GM23248 (cell line): ENCODE measurements at places on chromosomes 1 and 21. TPM values are rescaled to one million over a fixed set of nuclear protein-coding genes. Genes with fewer than 3 reads are reported as not detected.
A peak's percentile ranks its signal among the peaks of the same experiment; 100 is the strongest.

GRCh38 chr1:36326499-36326898, 3.1 kb upstream of the EVA1B start:
- H3K27me3 ChIP-seq: no peaks in the 10 kb centered on the region
- no peak overlapping the region for H3K4me3 ChIP-seq
- no peak overlapping the region for H3K27ac ChIP-seq
- DNase-seq: peak; percentile 37
- no peaks in the 10 kb centered on the region for H3K36me3 ChIP-seq
- peaks cover 9% of the 10 kb centered on the region for H3K4me1 ChIP-seq

DNA sequence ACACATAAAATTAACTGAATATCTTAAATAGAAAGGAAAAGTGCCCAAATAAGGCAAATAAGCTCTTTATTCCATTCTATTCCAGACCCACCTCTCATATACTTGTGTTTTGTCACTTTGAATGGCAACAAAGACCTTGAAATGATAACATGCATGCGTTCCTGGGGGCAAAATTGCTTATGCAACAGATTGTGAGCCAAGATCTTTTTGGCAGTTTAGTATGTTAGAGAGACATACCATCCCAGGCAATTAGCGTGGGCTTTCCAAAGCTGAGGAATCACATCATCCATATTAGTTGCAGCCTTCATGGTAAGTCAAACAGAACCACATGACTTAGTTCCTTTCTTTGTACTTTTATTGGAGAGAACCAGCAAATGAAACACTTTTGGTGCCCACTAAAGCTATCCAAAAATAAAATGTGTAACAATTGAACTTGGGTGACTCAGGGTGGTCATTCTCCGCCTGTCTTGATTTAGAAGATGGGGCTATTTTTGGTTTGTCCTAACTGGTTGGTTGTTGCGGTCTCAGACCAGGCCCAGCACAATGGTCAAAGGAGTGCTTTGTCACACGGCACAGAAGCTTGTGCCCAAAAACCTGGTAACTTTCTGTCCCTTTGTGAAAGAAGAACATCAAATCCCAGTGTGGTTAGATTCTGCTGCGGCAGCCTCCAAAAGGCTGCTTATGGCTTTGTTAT, 68.7 kb upstream of the ATF3 start:
- peaks cover 11% of the 10 kb centered on the region for H3K27me3 ChIP-seq
- no peaks in the 10 kb centered on the region for H3K4me1 ChIP-seq
- no peak for DNase-seq
- H3K27ac ChIP-seq: no peak overlapping the region
- no peak overlapping the region for H3K4me3 ChIP-seq

DNA sequence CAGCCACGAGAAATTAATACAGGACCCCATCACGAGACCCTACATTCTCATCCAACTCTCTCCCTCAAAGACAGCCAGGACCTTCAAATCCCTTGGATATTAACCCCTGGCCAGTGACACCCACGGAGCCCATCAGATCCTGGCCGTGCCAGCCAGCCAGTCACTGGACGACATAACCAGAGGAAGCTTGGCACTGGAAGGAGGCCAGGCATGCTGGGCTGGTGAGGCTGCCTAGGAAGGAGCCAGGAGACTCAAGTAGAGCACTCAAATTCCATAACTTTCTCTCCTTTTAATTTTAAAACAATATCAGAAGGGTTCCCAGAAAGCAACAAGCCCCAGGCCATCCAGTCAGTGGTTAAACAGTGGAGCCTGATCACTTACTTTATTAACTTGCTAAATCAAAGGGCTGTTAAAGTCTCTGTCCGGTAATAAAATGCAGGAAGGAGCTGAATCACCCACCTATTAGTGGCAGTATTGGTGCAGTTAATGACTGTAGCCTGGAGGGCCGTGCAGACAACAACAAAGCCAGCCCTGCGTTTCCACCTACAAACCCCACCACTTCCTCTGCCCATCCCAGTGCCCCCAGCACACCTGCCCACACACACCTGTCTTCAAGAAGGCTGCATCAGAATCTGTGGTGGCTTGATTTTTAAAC, 78.0 kb downstream of the HIVEP3 start:
- no peak overlapping the region for H3K27ac ChIP-seq
- DNase-seq: peak; percentile 29
- H3K4me1 ChIP-seq: peaks cover 9% of the 10 kb centered on the region; the same call in 1 of the 2 replicates
- no peaks in the 10 kb centered on the region for H3K27me3 ChIP-seq
- no peaks in the 10 kb centered on the region for H3K36me3 ChIP-seq

DNA sequence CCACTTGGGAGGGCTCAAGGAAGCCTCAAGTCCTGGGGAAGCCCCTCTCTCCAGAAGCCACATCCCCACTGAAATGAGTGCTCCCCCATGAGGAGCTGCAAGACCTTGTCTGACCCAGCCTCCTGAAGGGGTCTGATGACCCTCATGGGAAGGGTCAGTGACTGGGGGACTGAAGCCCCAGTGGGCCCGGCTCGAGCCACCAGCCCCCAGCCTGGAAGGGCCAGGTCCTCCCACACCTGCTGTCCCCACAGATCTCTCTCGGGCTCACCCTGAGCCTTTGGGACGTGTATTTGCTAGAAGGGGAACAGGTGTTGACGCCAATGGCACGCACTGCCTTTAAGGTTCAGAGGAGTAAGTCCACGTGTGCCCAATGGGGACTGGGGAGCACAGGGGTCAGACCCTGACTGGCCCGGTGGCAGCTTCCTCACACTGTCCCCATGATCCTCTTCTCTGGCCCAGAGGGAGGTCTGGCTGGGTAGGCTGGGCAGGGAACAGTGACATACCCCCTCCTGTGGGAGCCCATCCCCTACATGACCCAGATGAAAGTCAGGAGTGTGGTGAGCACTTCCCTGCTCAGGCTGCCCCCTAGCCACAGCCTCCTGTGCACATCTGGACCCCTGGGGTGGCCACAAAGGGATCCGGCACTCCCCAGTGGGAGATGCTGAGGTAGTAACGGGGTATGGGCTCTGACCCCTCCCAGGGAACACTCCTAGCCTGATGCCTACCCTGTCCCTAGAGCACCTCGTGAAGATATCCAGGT, 12.4 kb upstream of the SRARP start:
- no peaks in the 10 kb centered on the region for H3K27me3 ChIP-seq
- DNase-seq: no peak
- no peaks in the 10 kb centered on the region for H3K36me3 ChIP-seq
- H3K27ac ChIP-seq: no peak overlapping the region

GRCh38 chr1:205963352-205964155, 20.3 kb upstream of the SLC26A9 start:
- peaks cover 26% of the 10 kb centered on the region for H3K4me1 ChIP-seq
- peak overlapping the region; percentile 36 for H3K27ac ChIP-seq
- no peaks in the 10 kb centered on the region for H3K27me3 ChIP-seq
- DNase-seq: peak; percentile 95
- no peak overlapping the region for H3K4me3 ChIP-seq

Gene ICOSLG
- under 0.01 and 0.25 TPM in 2 replicates for total RNA-seq

Gene SPATC1L
- 5.2 and 5.3 TPM in 2 replicates for total RNA-seq

DNA sequence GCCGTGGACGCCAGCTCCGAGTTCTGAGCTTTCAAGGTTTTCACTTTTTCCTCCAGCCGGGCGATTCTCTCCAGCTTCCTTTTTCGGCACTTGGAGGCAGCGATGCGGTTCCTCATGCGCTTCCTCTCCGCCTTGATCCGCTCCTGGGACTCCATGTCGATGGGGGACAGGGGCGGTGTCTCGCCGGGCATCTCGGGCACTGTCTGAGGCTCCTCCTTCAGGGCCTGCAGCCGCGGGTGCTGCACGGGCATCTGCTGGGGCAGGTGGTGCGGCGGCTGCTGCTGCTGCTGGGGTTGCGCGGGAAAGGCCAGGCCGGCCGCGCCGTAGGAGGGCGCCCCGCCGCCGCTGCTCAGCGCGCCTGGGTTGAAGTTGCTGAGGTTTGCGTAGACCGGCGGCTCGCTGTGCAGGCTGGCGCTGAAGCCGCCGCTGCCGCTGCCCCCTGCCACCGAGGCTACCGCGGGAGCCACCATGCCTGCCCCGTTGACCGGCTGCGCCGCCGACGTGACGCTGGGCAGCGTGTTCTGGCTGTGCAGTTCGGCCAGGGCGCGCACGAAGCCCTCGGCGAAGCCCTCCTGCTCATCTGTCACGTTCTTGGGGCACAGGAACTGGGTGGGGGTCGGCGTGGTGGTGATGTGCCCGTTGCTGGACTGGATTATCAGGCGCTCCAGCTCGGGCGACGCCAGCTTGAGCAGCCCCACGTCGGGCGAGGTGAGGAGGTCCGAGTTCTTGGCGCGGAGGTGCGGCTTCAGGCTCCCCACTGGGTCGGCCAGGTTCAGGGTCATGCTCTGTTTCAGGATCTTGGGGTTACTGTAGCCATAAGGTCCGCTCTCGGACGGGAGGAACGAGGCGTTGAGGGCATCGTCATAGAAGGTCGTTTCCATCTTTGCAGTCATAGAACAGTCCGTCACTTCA, 1.4 kb downstream of the JUN start:
- peaks cover 29% of the 10 kb centered on the region for H3K4me1 ChIP-seq
- H3K4me3 ChIP-seq: peak overlapping the region; percentile 92
- peak overlapping the region; percentile 91 for H3K27ac ChIP-seq
- peaks cover 22% of the 10 kb centered on the region for H3K36me3 ChIP-seq
